Endothelial cell of umbilical vein (primary cell): ENCODE measurements at places on chromosomes 7 and 10. TPM values are rescaled to one million over a fixed set of nuclear protein-coding genes. Genes with fewer than 3 reads are reported as not detected.

The EIF5AL1 gene
- total RNA-seq = 0.28 and 0.29 TPM in 2 replicates

The GRM8 gene
- not detected in 2 replicates for total RNA-seq

DNA sequence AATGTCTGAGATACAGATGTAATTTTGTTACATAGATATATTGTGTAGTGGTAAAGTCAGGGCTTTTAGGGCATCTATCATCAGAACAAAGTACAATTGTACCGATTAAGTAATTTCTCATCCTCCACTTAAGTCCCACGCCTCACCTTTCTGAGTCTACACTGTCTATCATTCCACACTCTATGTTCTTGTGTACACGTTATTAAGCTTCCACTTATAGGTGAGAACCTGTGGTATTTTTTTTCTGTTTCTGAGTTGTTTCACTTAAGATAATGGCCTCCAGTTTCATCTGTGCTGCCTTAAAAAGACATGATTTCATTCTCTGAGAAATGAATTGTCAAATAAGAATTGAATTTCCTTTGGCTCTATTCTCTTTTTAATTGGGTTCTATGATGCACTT, 15.5 kb upstream of the OSBPL3 start:
- DNase-seq = no peak
- H3K4me3 ChIP-seq = no peak overlapping the region
- no peaks in the 10 kb centered on the region for H3K4me1 ChIP-seq

GRCh38 chr7:42095791-42096190, 141.2 kb downstream of the GLI3 start:
- H3K27ac ChIP-seq = no peak overlapping the region
- no peak for DNase-seq
- H3K36me3 ChIP-seq = peaks cover 2% of the 10 kb centered on the region
- no peaks in the 10 kb centered on the region for H3K27me3 ChIP-seq
- no peak overlapping the region for H3K4me3 ChIP-seq

DNA sequence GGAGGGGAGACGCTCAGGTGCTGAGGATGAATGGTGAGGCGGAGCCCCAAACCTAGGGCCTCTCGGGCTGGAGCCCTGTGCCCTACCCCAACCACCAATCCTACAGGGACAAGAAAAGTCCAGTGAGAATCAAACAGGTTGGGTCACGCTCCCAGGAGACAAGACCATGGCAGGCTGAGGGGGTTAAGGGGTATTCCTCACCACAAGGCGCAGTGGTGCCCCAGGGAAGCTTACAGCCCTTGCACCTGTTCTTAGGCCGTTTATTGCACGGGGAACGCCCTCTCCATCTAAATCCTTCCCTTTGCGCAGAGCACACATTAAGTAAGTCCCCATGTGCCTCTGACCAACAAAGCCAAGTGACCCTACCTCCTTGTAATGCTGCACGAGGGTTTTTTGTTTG, 3.5 kb downstream of the FZD9 start:
- H3K27ac ChIP-seq = no peak overlapping the region
- no peak overlapping the region for H3K4me3 ChIP-seq
- peaks cover 2% of the 10 kb centered on the region for H3K27me3 ChIP-seq
- no peaks in the 10 kb centered on the region for H3K4me1 ChIP-seq
- H3K36me3 ChIP-seq = peaks cover 2% of the 10 kb centered on the region
- DNase-seq = no peak

DNA sequence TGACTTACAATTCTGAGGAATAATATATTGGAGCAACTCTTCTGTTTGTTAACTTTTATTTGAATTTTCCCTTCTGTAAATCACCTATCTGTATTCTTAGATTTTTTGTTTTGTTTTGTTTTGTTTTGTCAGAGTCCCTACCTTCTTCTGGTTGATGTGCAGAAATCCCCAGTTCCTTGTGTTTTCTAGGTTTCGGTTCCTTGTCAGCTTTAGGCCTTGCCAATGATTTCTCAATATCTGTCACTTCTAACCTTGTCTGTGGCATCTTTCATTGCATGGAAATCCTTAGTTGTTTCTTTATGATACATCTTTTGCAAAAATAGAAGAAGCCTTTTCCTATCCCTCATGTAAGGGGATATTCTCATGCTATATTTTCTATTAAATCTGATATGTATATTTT, 21.7 kb upstream of the ST8SIA6 start:
- H3K36me3 ChIP-seq = no peaks in the 10 kb centered on the region
- DNase-seq = no peak
- H3K4me1 ChIP-seq = peaks cover 12% of the 10 kb centered on the region
- no peak overlapping the region for H3K4me3 ChIP-seq
- H3K27me3 ChIP-seq = no peaks in the 10 kb centered on the region
- no peak overlapping the region for H3K27ac ChIP-seq

The EN2 gene
- not detected in 2 replicates for total RNA-seq

The PHKG1 gene
- total RNA-seq = 0.72 and 1.00 TPM in 2 replicates

GRCh38 chr7:150867605-150868004, 15.3 kb downstream of the AOC1 start:
- peaks cover 5% of the 10 kb centered on the region for H3K27me3 ChIP-seq
- H3K27ac ChIP-seq = no peak overlapping the region

The SLC39A12 gene
- not detected in 2 replicates for total RNA-seq

GRCh38 chr10:129438024-129438423, 29.0 kb upstream of the MGMT start:
- H3K36me3 ChIP-seq = no peaks in the 10 kb centered on the region
- no peak overlapping the region for H3K4me3 ChIP-seq
- no peaks in the 10 kb centered on the region for H3K27me3 ChIP-seq
- H3K27ac ChIP-seq = no peak overlapping the region
- DNase-seq = no peak
- H3K4me1 ChIP-seq = no peaks in the 10 kb centered on the region

DNA sequence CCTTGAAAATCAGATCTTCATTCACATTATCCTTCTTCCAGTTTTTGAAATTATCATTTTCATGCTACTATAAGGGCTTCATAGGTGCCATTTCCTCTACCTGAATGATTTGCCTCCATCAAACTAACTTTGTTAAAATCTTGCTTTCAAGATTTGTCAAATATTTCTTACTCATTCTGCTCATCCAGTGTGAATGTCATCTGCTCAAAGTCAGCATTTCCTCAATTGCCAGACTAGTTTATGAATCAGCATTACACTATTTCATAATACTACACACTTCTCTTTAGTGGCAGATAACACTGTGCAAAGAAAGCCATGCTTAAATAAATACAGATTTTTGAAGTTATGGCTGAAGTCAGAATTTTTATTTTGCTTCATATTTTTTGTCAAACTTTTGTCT, 21.3 kb upstream of the LIPF start:
- H3K36me3 ChIP-seq = no peaks in the 10 kb centered on the region
- H3K27ac ChIP-seq = no peak overlapping the region
- H3K27me3 ChIP-seq = no peaks in the 10 kb centered on the region
- peaks cover 4% of the 10 kb centered on the region for H3K4me1 ChIP-seq
- H3K4me3 ChIP-seq = no peak overlapping the region

- no peak overlapping the region for H3K27ac ChIP-seq
- H3K4me3 ChIP-seq = no peak overlapping the region
- H3K27me3 ChIP-seq = peaks cover 15% of the 10 kb centered on the region
These were observed 4.7 kb upstream of the MGMT start for GRCh38 chr10:129462257-129462795.

- peak; percentile 73 for DNase-seq
- no peak overlapping the region for H3K4me3 ChIP-seq
- no peak overlapping the region for H3K27ac ChIP-seq
- H3K4me1 ChIP-seq = no peaks in the 10 kb centered on the region
These were observed 42.5 kb downstream of the CCDC71L start for GRCh38 chr7:106618480-106618879.

The FERD3L gene
- total RNA-seq = not detected in 2 replicates

- no peaks in the 10 kb centered on the region for H3K36me3 ChIP-seq
- H3K4me1 ChIP-seq = no peaks in the 10 kb centered on the region
- no peak overlapping the region for H3K27ac ChIP-seq
These were observed 11.5 kb upstream of the C10orf53 start for GRCh38 chr10:49667991-49668390.

The STYXL1 gene
- 23.0 and 24.3 TPM in 2 replicates for total RNA-seq

The AOAH gene
- total RNA-seq = not detected in 2 replicates

DNA sequence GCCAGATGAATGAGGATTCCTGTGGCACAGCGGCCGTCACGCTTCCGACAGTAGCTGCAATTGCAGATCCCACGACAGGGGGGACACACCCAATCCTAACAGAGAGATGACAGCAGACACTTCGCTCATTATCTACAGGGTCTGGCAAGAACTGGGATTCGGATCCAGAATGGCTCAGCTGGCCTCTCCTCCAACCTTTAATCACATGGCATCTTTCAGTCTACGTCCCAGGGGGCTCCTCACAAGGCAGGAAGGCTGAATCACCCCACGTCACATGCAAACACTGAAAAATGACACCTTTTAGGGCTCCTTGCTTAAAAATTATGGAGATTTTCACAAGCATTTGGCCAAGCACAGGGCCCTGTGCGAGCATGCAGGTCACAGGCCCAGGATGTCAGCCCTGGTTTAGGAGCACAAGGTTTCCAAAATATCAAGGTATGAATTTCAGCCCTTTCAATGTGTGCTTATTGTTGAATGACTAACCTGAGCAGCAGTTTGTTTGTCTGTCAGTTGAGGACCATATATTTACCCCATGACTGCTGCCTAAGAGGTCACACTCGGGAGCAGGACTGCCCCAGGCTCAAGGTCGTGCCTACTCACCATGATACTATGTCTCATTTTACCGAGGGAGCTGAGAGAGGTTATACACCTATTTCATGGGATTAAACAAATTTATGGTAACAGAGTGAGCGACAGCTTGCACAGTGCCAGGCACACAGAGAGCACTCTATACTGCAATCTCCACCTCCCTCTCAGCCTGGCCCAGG, 42.5 kb downstream of the CDCA7L start:
- peaks cover 13% of the 10 kb centered on the region for H3K4me1 ChIP-seq
- no peak for DNase-seq
- H3K4me3 ChIP-seq = no peak overlapping the region
- H3K27ac ChIP-seq = peak overlapping the region; percentile 32

DNA sequence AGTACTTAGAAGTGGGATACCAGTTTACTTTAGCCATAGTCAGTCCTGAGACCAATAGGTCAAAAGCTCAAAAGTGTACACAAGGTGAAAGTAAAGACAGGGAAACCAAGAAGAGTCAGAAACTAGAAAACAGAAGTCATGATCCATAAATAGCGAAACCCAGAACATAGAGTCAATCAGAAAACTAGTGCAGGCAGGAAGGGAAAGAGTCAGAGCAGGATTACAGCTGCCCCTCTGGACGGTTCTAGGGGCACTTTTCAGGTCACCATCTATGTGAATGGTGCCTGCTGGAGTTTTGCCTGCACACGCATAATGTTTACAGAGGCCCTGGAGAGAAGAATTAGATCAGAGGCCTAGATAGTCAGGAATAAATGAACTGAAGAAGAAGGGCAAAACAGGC, 22.4 kb upstream of the DMTF1 start:
- no peak for DNase-seq
- H3K27ac ChIP-seq = no peak overlapping the region
- no peaks in the 10 kb centered on the region for H3K27me3 ChIP-seq

- DNase-seq = no peak
- no peaks in the 10 kb centered on the region for H3K36me3 ChIP-seq
- no peaks in the 10 kb centered on the region for H3K27me3 ChIP-seq
- H3K4me1 ChIP-seq = no peaks in the 10 kb centered on the region
These were observed 719.5 kb downstream of the LRMDA start for GRCh38 chr10:76150876-76151288.

- no peaks in the 10 kb centered on the region for H3K36me3 ChIP-seq
- no peak overlapping the region for H3K4me3 ChIP-seq
- no peaks in the 10 kb centered on the region for H3K4me1 ChIP-seq
- DNase-seq = no peak
These were observed 512.9 kb downstream of the SUGCT start for GRCh38 chr7:40647719-40648118.

DNA sequence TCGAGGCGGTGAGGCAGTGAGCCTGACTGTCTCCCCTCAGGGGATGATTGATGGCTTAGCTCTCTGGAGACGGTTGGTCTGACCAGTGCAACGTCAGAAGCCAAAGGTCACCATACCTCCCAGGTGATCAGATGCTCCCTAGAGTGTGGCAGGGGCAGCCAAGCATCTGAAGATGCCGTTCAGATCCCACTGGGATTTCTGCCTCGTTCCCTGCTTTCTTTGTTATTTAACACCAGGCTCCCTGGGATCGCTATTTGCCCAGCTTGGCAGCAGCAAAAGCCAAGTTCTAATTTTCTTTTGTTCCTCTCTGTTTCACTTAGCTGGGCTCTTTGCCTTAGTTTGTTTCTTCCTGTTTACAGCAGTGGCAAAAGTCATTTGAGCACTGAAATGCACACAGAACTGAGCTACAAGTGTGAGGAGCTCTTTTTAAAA, 53.5 kb upstream of the SVIL start:
- peaks cover 47% of the 10 kb centered on the region for H3K4me1 ChIP-seq
- peak; percentile 47 for DNase-seq
- peak overlapping the region; percentile 61 for H3K27ac ChIP-seq
- no peaks in the 10 kb centered on the region for H3K27me3 ChIP-seq
- no peak overlapping the region for H3K4me3 ChIP-seq

- no peak overlapping the region for H3K4me3 ChIP-seq
- no peak overlapping the region for H3K27ac ChIP-seq
- peaks cover 2% of the 10 kb centered on the region for H3K27me3 ChIP-seq
- peak; percentile 79 for DNase-seq
- no peaks in the 10 kb centered on the region for H3K4me1 ChIP-seq
These were observed 1247.8 kb downstream of the GATA3 start for GRCh38 chr10:9302140-9302746.

The HYAL4 gene
- total RNA-seq = not detected in 2 replicates

GRCh38 chr10:102804382-102805055, 32.7 kb downstream of the CYP17A1 start:
- no peak overlapping the region for H3K4me3 ChIP-seq
- H3K27me3 ChIP-seq = no peaks in the 10 kb centered on the region
- no peaks in the 10 kb centered on the region for H3K36me3 ChIP-seq
- peak overlapping the region; percentile 13 for H3K27ac ChIP-seq
- peaks cover 42% of the 10 kb centered on the region for H3K4me1 ChIP-seq
- DNase-seq = no peak

DNA sequence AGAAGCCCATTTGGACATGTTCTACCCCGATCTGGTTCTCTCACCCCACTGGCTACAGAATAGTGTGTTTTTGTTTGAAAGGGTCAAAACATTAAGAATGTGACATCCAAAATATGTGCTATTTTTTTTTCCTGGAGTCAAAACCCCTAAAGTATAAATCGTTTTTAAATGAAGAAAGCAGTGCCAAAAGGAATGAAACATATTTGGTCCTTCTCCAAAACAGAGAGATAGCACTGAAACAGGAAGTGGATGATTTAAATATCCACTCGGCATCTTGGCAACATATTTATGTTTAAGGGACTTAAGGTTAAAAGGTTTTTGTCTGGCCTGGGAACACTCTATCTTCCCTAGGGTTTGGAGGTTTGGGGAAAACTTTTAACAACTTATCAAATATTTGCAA, 32.3 kb downstream of the CALD1 start:
- DNase-seq = peak; percentile 62
- H3K36me3 ChIP-seq = peaks cover 2% of the 10 kb centered on the region
- peak overlapping the region; percentile 34 for H3K27ac ChIP-seq
- no peak overlapping the region for H3K4me3 ChIP-seq
- H3K27me3 ChIP-seq = no peaks in the 10 kb centered on the region
